ENCODE measurements at places on chromosomes 7 and 10.

DNA sequence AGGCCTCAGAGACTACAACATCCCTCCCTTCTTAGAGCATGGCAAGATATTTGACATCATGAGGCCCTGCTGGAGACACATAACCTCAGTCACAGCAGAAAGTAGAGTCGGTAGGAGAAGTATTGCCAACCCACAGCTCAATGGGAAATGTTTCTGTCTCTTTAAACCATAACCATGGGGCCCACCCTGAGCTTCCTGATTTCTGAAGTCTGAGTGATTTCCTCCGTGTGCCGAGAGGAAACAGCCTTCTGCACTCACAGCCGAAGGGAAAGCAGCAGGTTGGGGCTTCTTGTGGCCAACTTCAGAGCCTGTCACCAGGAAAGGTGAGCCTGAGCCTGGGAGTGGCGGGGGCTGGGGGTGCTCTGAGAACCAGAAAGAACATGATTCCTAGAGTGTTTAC is at the start of gene GIMAP1:
GIMAP1 (plus strand) TSS at position 246 of the 400 bp plus-strand sequence. CDS start 2,435 bp downstream, outside the sequence.
- DNase-seq, result peak; percentile 29

- DNase-seq, result no peak
Measured at GRCh38 chr7:93115796-93116195, 2.0 kb downstream of the SAMD9 start.

DNA sequence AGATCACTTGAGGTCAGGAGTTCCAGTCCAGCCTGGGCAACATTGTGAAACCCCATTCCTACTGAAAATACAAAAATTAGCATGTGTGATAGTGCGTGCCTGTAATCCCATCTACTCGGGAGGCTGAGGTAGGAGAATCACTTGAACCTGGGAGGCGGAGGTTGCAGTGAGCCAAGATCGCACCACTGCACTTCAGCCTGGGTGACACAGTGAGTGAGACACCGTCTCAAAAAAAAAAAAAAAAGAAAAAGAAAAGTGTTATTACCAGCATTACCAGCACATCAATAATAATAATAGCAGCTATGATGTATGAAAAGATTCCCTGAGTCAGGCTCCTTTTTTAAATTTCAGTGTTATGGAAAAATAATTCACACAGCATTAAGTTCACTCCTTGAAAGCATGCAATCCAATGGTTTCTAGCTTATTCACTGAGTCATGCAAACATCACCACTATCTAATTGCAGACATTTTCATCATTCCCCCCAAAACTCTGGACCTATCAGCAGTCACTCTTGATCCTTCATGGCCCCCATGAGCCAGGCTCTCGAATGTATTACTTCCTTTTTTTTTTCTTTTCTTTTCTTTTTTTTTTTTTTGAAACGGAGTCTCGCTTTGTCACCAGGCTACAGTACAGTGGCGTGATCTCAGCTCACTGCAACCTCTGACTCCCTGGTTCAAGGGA is 228.4 kb downstream of the FANK1 start:
- no peak for DNase-seq

GRCh38 chr7:33250421-33250871 is 121.1 kb downstream of the BBS9 start:
- DNase-seq, result no peak

DNA sequence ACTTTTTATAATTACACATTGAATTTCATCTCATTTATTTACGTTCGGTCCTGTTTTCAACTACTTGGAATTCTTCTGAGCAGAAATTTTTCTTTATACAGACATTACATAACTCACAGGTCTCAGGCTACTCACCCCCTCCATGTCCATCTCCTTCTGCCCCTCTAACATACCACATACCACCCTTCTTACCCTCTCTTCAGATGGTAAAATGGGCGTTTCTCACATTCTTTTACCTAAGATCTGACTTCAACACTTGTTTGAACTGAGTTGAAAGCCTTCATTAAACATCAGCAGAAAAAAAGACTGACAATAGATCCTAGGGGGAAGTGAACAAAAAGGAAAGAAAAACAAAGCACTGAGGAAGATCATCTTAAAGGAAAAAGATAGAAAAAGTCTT is 309.7 kb downstream of the CTNNA3 start:
- no peak for DNase-seq

DNA sequence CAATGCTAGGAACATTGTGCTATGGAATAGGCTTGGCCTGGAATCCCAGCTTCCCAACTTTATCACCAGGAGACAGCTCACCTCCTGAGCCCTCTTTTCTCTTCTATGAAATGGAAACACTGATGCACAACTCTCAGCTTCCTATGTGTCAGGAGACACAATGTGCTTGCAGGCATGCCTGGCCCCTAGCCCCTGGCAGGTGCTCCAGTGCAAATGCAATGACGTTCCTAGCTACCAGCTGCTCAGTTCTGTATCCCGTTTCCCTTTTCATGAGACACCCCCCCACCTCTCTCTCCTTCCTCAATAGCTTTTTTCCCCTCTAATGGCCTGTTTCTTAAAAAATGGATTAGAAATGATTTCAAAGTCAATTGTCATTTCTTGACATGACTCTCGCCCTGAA is 30.7 kb downstream of the HABP2 start:
- DNase-seq, result no peak

- DNase-seq, result no peak
Measured at GRCh38 chr7:77484785-77485184, 52.3 kb upstream of the PTPN12 start.

DNA sequence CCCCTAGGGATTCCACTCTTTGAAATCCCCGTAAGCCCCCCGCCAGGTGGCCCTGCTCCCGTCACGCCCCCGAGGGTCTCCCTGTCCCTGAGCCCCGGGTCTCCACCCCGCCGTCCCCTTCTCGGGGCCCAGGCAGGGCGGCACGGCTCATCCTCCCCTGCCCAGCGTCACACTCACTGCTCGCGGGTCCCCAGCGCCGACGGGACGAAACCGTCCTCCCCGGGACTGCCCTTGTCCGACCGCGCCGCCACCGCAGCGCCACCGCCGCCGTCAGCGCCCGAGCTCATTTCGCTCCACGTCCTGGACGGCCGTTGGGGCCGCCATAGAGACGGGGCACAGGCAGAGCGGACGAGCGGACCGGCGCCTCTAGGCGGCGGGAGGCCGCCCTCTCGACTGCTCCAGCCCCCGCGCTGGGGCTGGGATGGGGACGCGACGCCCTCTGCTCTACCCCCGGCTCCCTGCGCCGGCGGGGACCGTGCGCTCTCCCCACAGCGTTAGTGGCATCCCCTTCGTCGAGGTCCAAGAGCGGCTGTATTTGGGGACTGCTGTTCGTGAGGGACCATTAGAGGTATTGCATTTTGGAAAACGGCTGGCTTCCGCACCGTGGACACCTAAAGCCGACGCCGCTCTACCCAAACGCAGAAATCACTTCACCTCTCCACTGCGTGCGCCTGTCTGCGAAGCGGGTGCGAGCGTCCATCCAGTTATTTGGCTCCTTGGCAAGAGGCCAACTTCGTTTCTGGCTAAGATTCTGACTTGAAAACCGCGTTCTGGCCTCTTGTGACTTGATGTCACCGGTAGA is at the start of gene EEF1AKMT2:
EEF1AKMT2 (minus strand) TSS at position 341 of the 802 bp plus-strand sequence; CDS start at position 287, 54 bp downstream.
- DNase-seq, result peak; percentile 64

DNA sequence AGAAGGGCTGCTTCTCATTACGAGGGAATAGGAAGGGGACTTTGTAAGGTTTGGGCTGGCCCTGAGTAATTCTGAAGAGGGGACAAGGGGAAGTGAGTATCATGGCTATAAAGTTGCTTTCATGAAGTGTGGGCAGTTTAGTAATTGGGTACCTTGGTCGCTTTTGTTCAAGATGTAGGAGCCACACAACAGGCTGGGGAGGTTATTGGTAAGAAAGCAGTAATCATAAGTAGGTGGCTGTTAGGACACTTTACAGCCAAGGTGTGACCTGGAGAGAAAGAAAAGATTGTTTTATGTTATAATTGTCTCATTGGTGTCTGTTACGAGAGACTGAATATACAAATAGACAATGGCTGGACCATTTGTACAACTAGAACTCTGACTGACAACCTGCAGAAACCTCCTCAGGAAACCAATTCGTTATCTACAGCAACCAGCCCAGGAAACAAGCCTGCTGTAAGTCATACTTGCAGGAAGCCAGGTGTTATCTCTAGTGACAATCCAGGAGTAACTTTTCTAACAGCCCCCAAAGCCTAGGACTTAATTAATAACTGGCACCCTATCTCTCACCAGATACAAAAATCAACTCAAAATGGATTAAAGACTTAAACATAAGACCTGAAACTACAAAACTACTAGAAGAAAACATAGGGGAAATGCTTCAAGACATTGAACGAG is 5.0 kb upstream of the CCM2 start:
- no peak for DNase-seq

DNA sequence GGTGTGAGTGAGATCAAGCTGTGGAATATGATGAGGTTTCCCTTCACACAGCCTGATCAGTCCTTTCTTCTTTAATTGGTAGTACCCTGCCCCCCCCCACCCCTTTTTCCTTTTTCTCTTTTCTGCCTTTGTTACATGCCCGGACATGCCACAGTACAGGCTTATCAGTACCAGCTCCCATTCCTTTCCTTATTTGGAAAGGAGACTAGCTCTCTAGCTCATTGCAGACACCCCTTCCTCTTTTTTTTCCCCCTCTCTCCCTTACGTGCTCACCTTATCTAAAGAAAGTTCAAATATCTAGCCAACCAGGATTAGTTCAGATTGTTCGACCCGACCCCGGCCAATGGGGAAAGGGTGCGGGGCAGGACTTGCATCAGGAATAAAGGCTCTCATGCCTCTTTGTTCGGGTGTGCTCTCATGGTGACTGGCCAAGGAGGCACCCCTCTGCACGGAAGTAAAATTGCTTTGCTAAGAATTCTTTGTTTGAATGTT is 230.4 kb downstream of the ACTR3B start:
- no peak for DNase-seq

DNA sequence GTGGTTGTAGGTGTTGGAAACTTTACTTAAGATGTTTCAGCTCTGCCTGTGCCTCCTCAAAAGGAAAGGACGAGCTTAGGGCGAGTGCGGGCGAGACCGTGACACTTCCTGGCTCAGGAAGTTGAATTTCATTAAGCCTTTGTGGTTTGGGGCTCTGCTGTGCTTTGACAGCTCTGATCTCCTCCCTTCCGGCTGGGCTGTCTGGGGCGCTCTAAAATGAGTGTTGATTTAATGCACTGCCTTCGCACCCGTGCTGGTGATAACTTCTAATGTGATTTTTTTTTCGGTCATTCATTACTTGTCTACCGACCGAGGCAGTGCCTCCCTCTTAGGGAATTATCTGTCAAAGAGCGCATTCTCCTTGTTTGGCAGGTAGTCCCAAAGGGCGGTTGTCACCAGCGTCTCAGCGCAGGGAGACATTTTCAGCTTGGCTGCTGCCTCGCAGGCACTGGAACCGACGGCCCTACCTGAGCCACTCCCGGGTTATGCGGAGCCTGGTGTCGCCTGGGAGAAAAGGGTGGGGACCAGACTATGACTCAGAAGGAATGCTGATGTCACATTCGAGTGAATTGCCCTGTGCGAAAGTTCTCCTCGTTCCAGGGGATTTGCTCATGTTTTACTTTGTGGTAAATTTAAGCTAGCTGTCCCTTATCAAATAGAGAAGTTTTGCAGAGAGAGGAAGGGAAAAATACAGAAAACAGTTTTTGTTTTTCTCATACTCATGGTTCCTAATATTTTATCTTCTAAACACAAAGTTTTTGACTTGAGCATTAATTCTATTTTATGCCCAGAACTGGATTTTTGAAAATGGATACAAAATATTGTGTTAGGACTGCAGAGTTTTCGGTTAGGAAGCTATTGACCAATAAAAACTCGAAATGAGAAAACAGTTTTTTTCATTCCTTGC is 920 bp downstream of the TES start:
- peak; percentile 51 for DNase-seq

GRCh38 chr10:132848291-132848701 is 62.3 kb upstream of the NKX6-2 start:
- DNase-seq, result no peak

GRCh38 chr10:105328503-105329133 is 687.5 kb downstream of the SORCS3 start:
- no peak for DNase-seq

- DNase-seq, result no peak
Measured at GRCh38 chr7:15593382-15593781, 31.6 kb upstream of the AGMO start.

DNA sequence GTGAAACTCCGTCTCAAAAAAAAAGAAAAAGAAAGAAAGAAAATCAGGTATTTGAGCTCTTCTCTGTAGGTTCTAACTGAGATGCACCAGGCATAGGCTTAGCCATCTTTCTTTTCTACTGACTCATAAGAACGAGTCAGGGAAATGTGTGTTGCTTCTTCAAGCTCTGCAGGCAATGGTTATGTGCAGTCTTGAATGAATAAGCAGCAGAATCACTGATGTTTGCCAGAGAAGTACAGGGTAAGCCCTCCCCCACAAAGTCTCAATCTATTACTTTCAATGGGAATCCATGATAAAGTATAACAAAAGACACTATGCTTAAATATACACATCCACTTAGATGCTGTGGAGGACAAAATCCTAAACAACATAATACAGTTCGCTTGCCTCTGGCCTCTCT is 239.2 kb downstream of the PARD3 start:
- no peak for DNase-seq

DNA sequence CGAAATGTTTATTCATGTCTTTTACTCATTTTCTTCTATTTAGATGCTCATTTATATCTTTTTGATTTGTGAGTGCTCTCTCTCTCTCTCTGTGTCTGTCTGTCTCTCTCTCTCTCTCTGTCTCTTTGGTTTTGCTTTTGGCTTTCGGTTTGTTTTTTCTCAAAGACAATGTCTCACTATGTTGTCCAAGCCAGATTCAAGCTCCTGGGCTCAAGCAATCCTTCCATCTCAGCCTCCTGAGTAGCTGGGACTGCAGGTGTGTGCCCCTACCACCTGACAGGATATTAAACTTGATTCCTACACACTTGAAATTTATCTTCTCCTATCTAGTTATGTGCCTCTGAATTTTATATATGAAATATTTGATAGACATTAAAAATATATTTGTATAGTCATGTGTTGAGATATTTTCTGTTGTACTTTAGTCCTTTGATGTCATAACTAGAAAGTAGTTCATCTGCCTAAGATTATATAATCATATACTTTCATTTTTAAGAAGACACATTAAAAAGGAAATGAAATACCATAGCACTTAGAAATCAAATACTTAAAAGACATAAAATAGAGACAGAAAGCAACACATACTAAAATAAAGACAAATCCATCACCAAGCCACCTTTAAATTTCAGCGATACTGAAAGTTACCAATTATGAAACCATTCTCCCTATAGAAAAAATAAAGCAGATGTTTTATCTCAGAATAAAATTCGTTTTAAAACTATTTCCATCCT is 68.1 kb upstream of the SFMBT2 start:
- no peak for DNase-seq

GRCh38 chr10:69496352-69497230 is 45.3 kb downstream of the TSPAN15 start:
- no peak for DNase-seq

DNA sequence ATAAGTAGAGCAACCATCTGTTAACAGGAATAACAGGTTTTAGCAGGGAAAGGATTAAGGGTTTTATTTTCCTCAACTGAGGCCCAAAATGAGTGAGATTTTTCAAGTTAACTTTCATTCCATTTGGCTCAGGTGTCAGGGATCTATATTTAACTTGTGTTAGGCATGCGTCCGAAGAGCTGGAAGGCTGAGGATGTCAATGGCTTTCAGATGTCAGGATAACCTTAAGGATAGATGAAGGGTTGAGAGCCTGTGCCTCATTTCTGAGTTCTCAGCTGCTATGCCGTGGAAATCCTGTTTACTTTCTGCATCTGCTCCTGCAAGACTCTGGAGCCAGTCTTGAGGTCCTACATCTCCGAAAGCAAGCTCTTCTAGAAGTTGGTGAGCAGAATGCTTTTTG is 36.4 kb upstream of the CD36 start:
- DNase-seq, result no peak

Measured in stimulated activated CD8-positive, alpha-beta memory T cell treated with anti-CD3 and anti-CD28 coated beads, Interleukin-7, amount 100 ng/mL, for 1 hour (primary cell).